ENCODE measurements at places on chromosomes 12 and 14. TPM values are rescaled to one million over a fixed set of nuclear protein-coding genes. Genes with fewer than 3 reads are reported as not detected.

DNA sequence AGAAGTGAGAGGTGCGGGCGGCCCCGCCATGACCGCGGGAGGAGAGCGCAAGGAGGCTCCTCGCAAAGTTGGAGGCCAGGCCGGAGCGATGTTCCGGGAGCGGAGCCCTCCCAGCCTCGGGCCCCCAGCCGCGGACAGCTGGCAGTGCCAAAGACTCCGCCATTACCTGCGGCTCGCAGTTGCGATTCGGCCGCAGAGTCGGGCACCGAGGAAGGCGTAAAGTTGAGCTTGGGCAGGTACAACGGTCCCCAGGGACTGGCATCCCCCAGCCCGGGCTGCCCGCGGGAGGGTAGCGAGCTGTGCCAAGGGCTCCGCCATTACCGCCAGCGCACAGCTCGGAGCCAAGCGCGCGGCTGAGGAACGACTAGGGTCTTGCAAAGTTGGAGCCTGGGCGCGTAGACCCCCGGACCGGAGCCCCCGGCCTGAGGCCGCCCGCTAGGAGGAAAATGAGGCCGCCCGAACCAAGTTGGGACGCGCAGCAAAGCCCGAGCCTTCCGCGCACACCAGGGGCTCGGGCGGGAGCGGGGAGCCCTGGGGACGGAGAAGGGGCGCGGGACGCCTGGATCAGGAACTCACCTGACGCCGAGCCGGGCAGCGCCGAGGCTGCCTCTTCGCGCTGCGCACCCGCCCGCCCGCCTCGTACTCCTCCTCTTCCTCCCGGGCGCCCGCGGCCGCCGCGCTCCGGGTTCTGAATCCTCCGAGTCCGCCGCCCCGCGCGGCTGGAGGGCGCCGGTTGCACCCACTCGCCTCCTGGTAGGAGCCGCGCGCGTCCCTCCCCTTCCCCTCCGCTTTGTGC is 677 bp downstream of the NOS1 start:
- peaks cover 44% of the 10 kb centered on the region for H3K27me3 ChIP-seq
- H3K27ac ChIP-seq: no peak overlapping the region
- no peaks in the 10 kb centered on the region for H3K36me3 ChIP-seq
- H3K4me3 ChIP-seq: no peak overlapping the region
- no peaks in the 10 kb centered on the region for H3K4me1 ChIP-seq

DNA sequence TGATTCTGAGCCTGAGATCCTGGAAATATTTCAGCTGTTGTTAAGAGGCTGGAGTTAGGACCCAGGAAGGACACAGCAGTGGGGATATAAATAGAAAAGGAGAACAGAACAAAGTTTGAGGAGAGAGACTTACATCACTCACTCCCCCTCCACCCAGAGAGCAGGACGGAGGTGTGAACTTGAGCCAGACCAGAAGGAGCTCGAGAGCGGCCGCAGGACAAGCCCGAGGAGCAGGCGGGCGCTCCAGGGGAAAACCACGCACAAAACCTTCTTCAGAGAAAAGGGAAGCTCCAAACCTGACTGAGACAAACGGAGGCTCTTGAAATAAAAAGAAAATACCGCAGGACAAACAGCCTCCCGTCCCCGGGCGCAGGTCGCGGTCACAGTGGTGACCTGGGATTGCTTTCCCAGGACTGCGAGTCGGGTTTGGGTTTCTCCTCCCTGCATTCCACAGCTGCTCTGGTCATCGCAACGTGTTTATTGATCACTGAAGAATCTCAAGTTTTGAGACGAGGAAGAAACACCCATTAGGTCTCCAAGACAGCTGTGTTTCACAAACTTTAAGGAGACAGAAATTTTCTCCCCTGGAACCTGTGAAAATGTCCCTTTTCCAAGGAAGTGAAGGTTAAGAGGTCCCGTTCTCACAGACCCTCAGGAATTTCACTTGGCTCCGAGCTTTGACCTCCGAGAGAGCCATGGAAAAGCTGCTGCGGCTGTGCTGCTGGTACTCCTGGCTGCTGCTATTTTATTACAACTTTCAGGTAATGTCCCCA is at the start of gene ADGRD1:
Gene ADGRD1 (plus strand): TSS at position 137 of the 773 bp plus-strand sequence. CDS start 559 bp downstream, at position 696.
- peaks cover 3% of the 10 kb centered on the region for H3K4me1 ChIP-seq
- H3K27ac ChIP-seq: no peak within 1 kb of the TSS
- DNase-seq: no peak
- H3K27me3 ChIP-seq: peaks cover 35% of the 10 kb centered on the region

GRCh38 chr14:44988694-44989093 is 26.7 kb downstream of the TOGARAM1 start:
- peaks cover 6% of the 10 kb centered on the region for H3K4me1 ChIP-seq
- peaks cover 10% of the 10 kb centered on the region for H3K36me3 ChIP-seq
- no peak overlapping the region for H3K4me3 ChIP-seq
- no peak overlapping the region for H3K27ac ChIP-seq
- DNase-seq: no peak

GRCh38 chr14:60658909-60659585 is 9.8 kb upstream of the SIX1 start:
- no peak for DNase-seq
- H3K27me3 ChIP-seq: peaks cover 100% of the 10 kb centered on the region
- no peak overlapping the region for H3K27ac ChIP-seq

DNA sequence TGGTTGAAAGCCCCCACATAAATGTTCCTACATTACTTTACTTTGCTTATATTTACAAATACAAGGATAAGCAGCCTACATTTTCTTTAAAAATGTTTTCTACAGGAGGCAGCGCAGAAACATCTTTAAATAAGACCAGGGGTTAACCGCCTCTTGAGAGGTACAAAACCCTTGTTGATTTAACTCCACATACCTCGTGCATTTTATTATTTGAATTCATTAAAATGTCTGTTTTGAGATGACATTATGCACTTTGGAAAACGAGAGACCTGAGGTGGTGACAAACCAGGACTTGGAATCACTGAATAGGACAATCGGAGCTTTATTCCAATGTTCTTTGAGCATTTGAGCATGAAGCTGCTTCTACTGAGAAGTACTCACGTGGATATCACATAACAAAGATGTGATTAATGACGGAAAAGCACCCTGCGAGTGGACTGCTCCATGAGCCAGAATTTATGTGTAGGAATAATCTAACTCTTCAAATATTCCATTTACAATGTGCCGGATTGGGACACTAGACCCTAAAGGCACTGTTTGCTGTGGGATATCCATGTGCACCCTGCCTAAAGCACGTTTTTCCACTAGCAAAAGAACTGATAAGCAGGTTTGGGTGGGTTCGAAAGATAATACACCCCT is 746 bp upstream of the DUSP16 start:
- DNase-seq: no peak
- H3K27ac ChIP-seq: peak overlapping the region; percentile 82
- peaks cover 14% of the 10 kb centered on the region for H3K4me1 ChIP-seq
- no peaks in the 10 kb centered on the region for H3K27me3 ChIP-seq
- peaks cover 10% of the 10 kb centered on the region for H3K36me3 ChIP-seq

GRCh38 chr12:981176-981828 is 9.7 kb upstream of the ERC1 start:
- H3K4me1 ChIP-seq: peaks cover 2% of the 10 kb centered on the region
- no peak overlapping the region for H3K27ac ChIP-seq
- H3K4me3 ChIP-seq: no peak overlapping the region
- no peaks in the 10 kb centered on the region for H3K27me3 ChIP-seq
- DNase-seq: no peak

DNA sequence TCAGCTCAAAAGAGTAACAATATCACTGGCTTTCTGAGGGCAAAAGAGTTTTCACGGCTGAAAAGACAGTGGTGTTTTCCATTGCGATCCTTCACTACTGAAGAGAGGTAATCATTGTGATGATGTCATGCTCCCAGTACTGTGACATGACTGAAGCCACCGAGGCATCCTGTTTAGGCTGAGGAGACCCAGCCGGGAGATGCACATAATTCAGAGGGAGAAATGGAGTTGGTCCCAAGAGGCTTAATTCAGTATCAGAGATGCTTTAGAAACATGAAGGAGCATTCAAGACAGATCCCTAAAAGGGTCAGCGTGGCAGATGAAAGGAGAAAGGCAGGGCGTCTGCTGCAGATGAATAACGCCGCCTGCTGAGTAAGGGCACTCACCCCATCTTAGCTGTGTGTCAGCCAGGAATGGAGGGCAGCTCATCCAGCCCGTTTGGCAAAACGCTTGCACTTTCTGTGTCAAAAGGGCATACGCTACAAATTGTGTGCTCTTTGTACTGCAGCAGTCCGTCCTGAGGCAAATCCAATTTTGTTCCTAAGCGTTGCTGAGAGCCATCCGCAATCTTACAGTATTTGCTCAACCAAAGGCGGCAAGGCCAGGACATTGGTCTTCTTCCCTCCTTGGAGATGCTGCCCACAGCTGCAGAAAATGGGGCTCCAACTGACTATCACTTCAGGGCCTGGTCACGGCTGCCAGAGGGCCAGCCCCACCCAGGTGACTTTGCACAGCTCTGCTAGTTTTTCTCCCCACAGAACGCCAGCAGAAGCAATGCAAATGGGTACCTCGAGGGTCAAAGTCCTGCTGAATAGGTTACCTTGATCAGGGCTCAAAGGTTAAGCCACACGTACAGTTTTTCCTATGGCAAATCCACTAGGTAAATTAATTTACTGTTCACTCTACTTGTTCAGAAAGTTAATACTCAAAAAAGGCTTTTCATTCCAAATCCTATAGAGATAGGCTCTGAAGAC is 23.5 kb downstream of the CCDC92 start:
- H3K27ac ChIP-seq: no peak overlapping the region
- no peaks in the 10 kb centered on the region for H3K4me1 ChIP-seq
- H3K36me3 ChIP-seq: no peaks in the 10 kb centered on the region
- no peak for DNase-seq
- H3K4me3 ChIP-seq: no peak overlapping the region

GRCh38 chr14:29906256-29906870 is 21.3 kb downstream of the PRKD1 start:
- no peak overlapping the region for H3K27ac ChIP-seq
- H3K4me1 ChIP-seq: no peaks in the 10 kb centered on the region
- no peaks in the 10 kb centered on the region for H3K27me3 ChIP-seq
- no peak for DNase-seq
- no peak overlapping the region for H3K4me3 ChIP-seq

DNA sequence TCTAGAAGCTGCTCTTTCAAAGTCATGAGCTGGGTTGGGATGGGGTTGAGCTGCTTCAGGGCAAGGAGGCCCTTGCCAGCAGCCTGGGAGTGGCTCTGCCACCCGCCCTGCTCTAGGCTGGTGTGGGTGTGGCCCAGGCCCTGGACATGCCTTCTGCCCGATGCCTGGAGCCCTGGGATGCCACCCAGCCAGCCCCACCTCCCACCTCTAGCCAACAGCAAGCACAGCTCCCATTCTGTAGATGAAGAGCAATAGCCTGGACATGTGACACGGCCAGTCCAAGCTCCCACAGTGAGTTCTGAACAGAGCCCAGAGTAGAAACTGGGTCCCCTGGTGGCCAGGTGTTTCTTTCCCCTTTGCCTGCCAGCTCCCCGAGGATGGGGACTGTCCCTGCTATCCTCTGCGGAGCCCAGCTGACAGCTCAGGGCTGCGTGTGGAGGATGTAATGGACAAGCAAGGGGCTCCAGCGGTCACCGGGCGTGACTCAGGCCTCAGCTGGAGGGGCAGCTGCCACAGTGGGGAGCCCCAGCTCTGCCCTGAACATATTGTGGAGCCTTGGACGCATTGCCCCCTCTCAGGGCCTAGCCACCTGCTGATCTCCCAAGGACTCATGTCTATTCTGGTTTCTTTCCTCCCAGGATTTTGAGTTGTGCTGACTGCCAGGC is 165.2 kb downstream of the TSPAN9 start:
- no peak overlapping the region for H3K4me3 ChIP-seq
- H3K36me3 ChIP-seq: no peaks in the 10 kb centered on the region
- H3K4me1 ChIP-seq: no peaks in the 10 kb centered on the region
- DNase-seq: no peak
- no peak overlapping the region for H3K27ac ChIP-seq
- H3K27me3 ChIP-seq: no peaks in the 10 kb centered on the region

DNA sequence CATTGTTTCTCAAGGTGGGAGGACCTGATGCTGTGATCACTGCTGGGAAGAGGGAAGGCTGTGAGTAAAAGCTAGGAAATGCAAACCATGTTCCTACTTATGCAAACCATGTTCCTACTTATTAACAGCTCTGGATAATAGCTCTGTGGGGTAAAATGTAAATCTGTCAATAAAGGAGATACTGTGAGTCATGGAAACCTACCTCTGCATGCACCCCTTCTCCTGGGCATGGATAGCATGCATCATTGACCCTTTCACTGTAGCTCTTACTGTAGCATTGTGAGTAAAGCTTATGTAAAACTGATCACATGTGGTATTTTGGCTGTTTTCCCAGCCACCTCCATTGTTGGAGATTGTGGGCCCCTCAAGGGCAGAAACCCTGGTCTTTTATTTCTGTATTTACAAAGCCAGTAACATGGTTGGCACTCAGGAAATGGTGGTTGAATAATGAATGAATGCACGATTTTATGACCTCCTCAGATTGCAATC is 253.7 kb downstream of the GRIN2B start:
- H3K27ac ChIP-seq: no peak overlapping the region
- H3K4me1 ChIP-seq: no peaks in the 10 kb centered on the region
- no peak overlapping the region for H3K4me3 ChIP-seq
- no peaks in the 10 kb centered on the region for H3K36me3 ChIP-seq
- no peak for DNase-seq
- no peaks in the 10 kb centered on the region for H3K27me3 ChIP-seq

GRCh38 chr12:33605757-33606156 is 166.1 kb upstream of the SYT10 start:
- no peaks in the 10 kb centered on the region for H3K36me3 ChIP-seq
- DNase-seq: no peak
- no peak overlapping the region for H3K4me3 ChIP-seq
- no peak overlapping the region for H3K27ac ChIP-seq
- no peaks in the 10 kb centered on the region for H3K27me3 ChIP-seq
- H3K4me1 ChIP-seq: no peaks in the 10 kb centered on the region

- DNase-seq: peak; percentile 49
- peaks cover 5% of the 10 kb centered on the region for H3K27me3 ChIP-seq
- H3K4me3 ChIP-seq: peak overlapping the region; percentile 63
- peaks cover 49% of the 10 kb centered on the region for H3K4me1 ChIP-seq
- peak overlapping the region; percentile 88 for H3K27ac ChIP-seq
- no peaks in the 10 kb centered on the region for H3K36me3 ChIP-seq
These were observed 14.0 kb downstream of the SMCO2 start for GRCh38 chr12:27460471-27460978.

- H3K36me3 ChIP-seq: peaks cover 20% of the 10 kb centered on the region
- H3K27me3 ChIP-seq: no peaks in the 10 kb centered on the region
- no peak overlapping the region for H3K4me3 ChIP-seq
- H3K4me1 ChIP-seq: peaks cover 58% of the 10 kb centered on the region
- no peak for DNase-seq
- H3K27ac ChIP-seq: peak overlapping the region; percentile 5
These were observed 46.5 kb upstream of the GZMB start for GRCh38 chr14:24680516-24680915.

- H3K4me3 ChIP-seq: no peak overlapping the region
- H3K4me1 ChIP-seq: peaks cover 11% of the 10 kb centered on the region
- H3K27me3 ChIP-seq: peaks cover 75% of the 10 kb centered on the region
- no peak overlapping the region for H3K27ac ChIP-seq
- no peaks in the 10 kb centered on the region for H3K36me3 ChIP-seq
These were observed 90.8 kb downstream of the TMEM30B start for GRCh38 chr14:61190341-61190740.

The CD69 gene
- 152 TPM for total RNA-seq

The GNG2 gene
- total RNA-seq: 132 TPM

The AMHR2 gene
- total RNA-seq: not detected

The MIS18BP1 gene
- total RNA-seq: 40.7 TPM

The OR11H7 gene
- not detected for total RNA-seq

The FGD4 gene
- total RNA-seq: 0.34 TPM

The CDKN3 gene
- total RNA-seq: 77.9 TPM

The ANO2 gene
- total RNA-seq: not detected

The ANKS1B gene
- not detected for total RNA-seq
